Activated naive CD4-positive, alpha-beta T cell (primary cell): ENCODE measurements at places on chromosomes 12 and 14.

DNA sequence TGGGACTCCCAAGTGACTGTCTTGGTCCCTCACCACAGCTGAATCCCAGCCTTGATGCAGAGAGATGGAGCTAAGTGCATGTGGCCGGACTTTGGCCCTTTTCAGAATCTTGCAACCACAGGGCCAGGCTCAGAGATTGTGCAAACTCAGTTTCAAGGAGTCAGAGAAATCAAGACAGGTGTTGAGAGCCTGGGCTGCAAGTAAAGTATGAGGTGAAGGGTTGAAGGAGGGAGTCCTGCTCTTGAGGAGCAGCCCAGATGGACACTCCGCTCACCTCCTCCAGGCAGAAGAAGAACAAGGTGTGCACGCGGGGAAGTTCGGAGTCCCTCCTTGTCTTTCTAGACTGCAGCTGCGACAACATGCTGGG, 6.3 kb upstream of the BMP4 start:
- DNase-seq, result no peak

- DNase-seq, result peak; percentile 43
These were observed 136.5 kb upstream of the MYL2 start for GRCh38 chr12:111056618-111057521.

DNA sequence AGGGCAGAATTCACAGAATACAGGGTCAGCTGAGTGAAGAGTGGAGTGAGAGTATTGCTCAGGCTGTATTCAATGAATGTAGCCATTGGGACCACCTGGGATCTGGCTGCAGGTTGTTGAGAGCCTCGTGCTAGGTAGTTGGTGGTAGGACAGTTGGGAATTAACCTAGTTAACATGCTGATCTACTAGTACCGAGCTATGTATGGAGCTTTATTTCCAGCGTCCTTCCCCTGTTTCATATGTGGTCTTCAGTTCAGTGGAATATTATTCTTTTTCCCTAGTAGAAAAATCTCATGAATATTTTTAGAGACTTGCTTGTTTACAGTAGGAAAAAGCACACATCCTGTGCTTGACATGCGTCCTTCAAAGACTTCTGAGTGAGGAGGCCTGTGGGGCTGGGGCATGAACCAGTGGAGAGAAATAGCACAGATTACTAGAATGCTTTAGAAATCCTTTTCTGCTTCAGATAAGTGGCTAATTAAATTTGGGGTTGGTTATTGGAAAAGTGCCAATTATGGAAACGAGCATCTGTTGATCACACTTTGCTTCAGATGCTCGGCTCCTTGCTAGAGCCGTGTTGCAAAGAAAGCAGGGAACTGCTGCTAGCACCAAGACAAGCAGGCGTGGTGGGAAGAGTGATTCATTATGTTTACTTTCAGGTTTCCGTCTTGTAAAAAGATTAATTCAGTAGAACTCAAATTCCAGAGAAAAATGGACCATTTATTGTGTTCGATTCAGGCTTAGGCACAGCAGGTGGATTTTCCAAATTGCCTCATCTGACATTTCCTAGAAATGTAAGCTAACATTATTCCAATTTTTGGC, 53.6 kb downstream of the ARF6 start:
- DNase-seq, result no peak

DNA sequence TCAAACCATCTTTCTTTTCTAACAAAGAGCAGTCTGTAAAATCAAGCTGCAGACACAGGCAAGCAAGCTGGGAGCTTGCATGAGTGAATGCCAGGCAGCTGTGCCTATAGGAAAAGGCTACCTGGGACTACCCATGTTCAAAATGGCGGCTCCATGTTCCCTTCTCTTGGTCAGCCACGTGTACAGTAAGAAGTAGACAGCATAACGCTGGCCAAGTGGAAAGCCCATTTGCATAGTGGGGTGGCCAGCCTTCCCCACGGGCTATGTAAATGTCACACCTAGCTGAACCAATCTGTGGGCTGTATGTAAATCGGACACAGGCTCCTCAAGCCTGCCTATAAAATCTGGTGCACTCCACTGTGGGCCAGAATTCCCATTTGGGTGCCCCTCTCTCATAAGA, 117.1 kb downstream of the SYT10 start:
- no peak for DNase-seq

GRCh38 chr12:24979976-24980730, 31.3 kb upstream of the BCAT1 start:
- DNase-seq, result no peak

DNA sequence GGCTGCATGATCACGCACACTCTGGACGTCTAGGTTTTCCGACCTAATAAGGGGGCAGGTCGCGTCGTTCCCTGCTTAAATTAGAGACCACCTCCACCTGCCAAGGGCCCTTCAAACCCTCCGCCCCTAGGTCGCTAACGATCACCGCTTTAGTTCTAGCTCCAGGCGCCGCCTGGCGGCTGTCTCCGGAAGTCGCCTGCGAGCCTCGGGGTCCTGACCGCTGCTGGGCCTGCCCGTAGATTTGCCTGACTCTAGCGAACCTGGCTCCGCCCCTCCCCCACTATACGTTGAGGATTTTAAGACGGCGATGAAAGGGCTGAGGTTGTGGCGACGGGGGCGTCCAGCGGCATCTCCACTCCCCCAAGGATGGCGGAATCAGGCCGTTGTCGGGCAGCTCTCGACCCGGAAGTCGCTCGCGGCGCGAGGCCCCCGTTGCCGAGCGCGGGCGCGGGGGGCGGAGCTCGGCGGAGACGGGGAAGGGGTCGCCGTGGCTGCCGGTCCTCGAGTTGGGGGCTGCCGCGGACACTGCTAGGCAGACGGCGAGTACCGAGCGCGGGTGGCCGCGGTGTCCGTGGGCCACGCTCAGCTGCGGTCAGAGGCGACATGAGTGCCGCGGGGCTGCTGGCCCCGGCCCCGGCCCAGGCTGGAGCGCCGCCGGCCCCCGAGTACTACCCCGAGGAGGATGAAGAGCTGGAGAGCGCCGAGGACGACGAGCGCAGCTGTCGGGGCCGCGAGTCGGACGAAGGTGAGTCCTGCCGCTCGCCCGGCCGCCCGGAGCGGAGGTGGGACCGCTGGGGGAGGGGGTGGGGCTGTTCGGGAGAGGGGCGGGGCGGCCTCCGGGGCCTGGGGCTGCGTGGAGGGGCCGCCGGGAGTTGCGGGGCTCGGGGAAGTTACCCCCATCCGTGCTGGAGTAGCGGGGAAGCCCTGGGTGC, at the start of gene SUDS3:
Gene SUDS3, plus strand, starts transcription at position 467 of the 932 bp plus-strand sequence. Its CDS starts 137 bp downstream, at position 604.
- DNase-seq, result peak; percentile 95

GRCh38 chr14:105147671-105148603, 20.6 kb downstream of the JAG2 start:
- no peak for DNase-seq

DNA sequence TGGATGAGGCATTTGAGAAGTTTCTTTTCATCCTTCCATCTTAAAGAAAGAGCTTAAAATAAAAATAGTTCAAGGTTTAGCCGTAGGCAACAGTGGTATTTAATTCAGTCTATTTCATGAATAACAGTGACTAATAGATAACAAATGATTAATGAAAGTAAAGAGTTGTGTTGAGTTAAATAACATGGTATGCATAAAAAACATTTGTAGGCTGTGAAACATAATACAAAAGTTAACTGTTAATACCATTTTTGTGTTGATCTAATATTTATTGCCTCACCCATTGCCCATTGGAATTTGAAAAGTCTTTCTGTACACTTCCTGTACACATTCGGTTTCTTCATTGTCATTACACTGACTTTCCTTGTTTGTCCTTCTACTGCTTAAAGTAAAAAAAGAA, 108.6 kb upstream of the PDE3A start:
- DNase-seq, result no peak

DNA sequence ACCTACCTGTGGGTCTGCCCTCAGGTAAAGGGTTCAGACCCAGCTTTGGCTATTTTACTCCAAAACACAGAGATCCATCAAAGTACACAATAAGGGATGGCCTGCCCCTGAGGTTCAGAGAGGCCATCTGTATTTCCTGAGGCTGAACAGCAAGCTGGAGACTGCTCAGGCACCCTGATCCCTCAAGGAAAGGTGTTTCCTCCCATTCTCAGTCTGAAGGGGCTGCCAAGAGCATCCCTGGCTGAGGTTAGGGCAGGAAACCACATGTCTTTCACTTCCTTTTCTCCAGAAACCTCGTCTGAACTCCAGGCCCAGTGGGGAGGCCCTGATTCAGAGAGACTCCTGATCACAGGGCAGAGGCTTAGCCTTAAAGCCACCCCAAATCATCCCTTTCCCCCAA, 1.5 kb downstream of the RILPL1 start:
- DNase-seq, result no peak

- DNase-seq, result no peak
These were observed 57.1 kb downstream of the AEBP2 start for GRCh38 chr12:19496219-19496878.

- no peak for DNase-seq
These were observed 30.7 kb upstream of the ESR2 start for GRCh38 chr14:64324895-64325294.

- no peak for DNase-seq
These were observed 40.2 kb downstream of the ARF6 start for GRCh38 chr14:49933128-49933527.

- no peak for DNase-seq
These were observed 135.8 kb downstream of the ITPR2 start for GRCh38 chr12:26697217-26697616.

DNA sequence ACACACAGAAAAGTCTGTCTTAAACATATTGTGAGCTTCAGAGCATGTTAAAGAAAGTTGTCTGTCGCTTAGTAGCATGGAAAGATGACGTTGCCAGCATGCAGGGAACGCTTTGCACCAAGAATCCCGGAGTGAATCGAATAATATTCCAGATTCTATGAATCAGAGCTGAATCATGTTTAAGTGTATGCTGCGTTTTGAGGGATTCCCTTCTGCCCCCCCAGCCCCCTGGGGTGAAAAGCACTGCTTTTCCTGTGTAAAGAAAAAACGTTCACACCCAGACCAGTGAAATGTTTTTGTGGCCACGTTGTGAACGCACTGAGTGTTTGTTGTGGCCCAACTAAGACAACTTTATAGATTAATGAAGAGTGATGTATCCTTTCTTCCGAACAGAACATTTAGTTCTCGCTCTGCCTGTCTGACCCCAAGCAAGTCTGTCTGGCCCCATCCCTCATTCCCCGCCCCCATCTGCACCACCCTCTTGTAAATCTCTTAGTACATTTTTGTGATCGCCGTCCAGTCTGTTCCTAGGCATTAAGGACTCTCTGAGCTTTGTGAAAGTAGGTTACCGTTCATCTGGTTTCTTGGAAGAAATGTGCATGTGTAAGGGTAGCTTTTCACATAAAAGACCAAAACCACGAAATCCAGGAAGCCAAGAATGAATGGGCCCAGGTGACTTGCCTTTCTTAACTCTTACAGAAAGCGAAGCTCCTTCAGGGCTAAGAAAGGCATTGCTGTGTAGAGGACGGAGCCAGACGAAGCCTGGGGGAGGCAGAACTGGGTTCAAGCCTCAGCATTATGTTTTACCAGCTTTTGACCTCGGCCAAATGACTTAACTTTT, 103.0 kb downstream of the SAMD4A start:
- DNase-seq, result no peak

GRCh38 chr12:124680863-124681778, 113.7 kb upstream of the NCOR2 start:
- DNase-seq, result no peak

GRCh38 chr12:64124511-64125197, 97.4 kb downstream of the KICS2 start:
- no peak for DNase-seq

DNA sequence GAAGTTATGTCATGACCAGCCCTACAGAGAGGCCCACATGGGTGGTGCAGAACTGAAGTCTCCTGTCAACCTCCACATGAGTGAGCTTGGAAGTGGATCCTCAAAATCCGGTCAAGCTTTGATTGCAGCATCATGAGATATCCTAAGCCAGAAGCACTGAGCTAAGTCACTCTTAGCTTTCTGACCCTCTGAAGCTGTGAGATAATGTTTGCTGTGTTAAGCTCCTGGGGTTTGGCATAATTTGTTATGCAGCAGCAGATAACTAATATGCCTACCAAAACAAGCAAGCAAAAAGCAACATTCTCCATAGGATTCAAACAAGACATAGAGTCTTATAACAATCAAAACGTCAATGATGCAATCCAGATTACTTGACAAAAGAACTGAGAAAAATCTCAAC, 87.6 kb upstream of the GRIN2B start:
- no peak for DNase-seq

DNA sequence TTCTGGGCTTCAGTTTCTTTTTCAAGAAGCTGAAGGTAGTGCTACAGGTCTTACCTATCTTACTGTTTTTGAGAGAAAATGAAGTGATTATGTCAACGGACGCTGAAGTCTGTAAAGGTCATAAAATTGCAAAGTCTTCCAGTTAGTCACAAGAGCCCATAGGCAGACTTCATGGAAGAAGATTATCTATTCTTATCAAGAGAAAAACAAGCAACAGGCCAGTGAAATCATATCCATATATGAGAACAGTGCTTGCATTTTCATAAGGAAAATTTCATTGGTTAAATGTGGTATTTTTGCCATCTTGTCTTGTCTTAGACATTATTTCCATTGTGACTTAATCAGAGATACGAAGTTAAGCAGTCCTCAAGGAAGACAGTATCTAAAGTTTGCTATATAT, 412.7 kb upstream of the SEL1L start:
- DNase-seq, result no peak

DNA sequence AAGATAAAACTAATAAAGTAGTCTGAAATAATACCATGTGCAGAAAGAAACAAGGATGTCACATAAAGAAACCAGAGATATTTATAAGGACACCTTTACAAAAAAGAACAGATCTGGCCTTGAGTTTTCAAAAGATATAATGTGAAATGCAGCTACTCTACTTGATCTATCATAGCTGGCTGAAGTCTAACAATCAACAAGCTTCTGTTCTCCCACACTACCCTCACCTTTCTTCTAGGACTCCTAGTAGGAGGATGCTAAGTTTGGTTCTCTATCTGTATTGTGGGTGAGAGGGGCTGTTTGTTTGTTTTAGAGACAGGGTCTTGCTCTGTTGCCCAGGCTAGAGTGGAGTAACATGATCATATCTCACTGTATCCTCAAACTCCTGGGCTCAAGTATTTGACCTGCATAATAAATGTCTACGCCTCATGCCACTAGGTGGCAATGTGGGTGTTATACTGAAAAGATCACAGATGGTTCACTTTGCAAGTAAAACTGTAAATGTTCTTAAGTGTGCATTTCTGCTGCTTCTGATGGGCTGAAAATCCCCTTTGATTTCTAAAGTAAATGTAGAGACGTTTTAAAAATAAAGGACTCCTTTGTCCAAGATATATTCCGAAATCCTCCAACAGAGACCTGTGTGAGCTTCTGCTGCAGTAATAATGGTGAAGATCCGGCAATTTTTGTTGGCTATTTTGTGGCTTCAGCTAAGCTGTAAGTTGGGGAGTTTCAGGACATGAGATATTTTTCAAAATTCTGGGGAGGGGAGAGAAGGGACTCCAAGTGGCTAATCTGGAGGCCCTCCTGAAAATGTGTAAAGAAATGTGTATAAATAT, 269.3 kb downstream of the DAD1 start:
- DNase-seq, result no peak

GRCh38 chr12:85626001-85626783, 210.0 kb downstream of the RASSF9 start:
- no peak for DNase-seq

DNA sequence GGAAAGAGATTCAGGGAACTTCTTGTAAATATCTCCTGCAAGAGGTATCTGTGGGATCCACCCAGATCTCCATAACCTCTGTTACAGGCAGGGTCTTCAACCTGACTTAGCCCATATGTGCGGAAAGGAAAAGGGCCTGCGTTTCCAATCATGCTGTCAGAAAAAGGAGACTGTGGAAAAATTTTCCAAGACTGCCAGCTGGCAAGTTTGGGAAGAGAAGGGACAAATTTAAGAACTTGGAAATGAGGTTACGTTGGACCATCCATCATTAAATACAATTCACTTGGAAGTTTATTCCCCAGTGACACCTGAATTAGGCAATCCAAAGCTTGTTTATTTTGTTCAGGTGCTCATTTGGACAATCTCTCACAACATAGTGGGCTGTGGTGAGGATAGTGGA, 13.9 kb downstream of the PTHLH start:
- no peak for DNase-seq
